ENCODE measurements at places on chromosomes 16 and 17. TPM values are rescaled to one million over a fixed set of nuclear protein-coding genes. Genes with fewer than 3 reads are reported as not detected.

ENPP7 gene
- total RNA-seq: not detected

VAT1L gene
- total RNA-seq: 9.3 TPM

SOST gene
- not detected for total RNA-seq

KRTAP16-1 gene
- total RNA-seq: not detected

SMYD4 gene
- total RNA-seq: 20.9 TPM

AANAT gene
- not detected for total RNA-seq

PRSS27 gene
- 1.1 TPM for total RNA-seq

OR4D1 gene
- not detected for total RNA-seq

TMEM106A gene
- total RNA-seq: 9.0 TPM

KRTAP1-1 gene
- total RNA-seq: not detected

All from thyroid gland (tissue), 4 donors.